ENCODE measurements at places on chromosomes 13 and 19.

GRCh38 chr19:19544257-19544953, 6.3 kb downstream of the CILP2 start:
- DNase-seq = no peak

DNA sequence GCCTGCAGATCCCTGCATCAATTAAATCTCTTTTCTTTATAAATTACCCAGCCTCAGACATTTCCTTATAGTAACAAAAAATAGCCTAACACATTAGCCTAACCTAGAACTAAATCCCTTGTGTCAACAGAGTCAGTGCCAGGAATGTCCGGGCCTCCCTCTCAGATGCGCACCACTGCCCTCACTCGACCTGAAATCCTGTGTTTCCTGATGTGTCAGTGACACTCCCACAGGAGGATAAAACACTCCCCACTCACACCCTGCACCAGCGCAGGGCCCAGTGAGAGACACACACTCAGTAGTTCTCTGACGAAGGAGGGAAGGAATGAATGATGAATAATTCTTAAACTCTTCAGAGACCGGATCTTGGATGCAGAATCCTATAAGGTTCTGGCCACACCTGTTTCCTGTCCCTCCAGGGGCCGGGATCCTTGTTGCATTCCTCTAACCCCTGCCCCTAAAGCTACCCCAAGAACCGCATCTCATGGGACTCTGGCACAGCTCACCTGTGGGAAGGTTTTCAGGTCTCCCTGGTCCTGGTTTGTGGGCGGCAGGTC, 3.1 kb downstream of the CEACAM3 start:
- DNase-seq = no peak

- no peak for DNase-seq
Measured at GRCh38 chr13:57992416-57992815, 360.9 kb downstream of the PCDH17 start.

DNA sequence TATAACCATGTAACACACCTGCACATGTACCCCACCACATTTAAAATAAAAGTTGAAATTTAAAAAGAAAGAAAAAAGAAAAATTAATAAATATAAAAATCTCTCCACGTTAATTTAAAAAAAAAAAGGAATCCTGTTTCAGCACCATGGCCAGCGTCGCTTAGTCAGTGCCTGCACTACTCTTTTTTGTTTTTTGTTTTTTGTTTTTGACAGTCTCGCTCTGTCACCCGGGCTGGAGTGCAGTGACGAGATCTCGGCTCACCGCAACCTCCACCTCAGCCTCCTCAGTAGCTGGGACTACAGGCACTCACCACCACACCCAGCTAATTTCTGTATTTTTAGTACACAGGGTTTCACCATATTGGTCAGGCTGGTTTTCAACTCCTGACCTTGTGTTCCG, 835.9 kb downstream of the UQCRFS1 start:
- no peak for DNase-seq

GRCh38 chr19:11692127-11692790, 46.5 kb downstream of the ZNF823 start:
- DNase-seq = no peak

DNA sequence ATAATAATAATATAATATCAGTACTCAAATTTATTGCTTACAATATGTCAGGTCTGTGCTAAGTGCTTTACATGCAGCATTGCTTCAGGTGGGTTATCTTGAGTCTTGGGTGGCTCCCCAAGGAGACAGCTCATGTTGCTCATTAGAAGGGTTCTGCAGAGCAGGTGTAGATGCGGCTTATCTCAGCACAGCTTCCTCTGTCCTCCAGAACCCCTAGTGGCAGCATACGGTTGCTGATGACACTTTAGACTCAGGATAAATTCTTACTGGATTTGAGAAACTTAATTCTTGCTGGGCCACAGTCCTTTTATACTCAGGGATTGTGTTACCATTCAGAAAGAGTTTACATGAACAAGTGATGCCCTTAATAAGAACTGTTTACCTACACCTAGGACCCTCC, 8.9 kb downstream of the COG3 start:
- no peak for DNase-seq

DNA sequence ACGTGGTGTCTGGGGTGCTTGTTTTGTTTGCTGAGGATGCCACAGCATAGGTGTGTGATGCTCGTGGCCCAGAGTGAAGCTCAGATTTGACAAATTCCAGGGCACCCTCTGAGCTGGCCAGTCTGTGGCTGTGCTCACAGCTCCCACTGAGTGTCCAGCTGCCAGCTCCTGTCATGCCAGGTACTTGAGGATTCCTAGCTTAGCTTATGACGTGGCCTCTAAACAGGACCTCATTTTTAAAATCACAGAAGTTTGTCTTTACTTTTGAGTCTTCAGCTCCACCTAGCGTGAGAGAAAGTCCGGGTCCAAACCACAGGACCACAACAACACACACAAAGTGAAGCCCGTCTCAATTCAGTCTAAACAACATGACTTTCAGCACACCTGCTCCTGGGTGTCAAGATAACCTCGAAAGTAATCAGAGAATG, 117.3 kb downstream of the RAB20 start:
- no peak for DNase-seq

GRCh38 chr19:3304871-3305423, 61.4 kb upstream of the NFIC start:
- DNase-seq = peak; percentile 62

DNA sequence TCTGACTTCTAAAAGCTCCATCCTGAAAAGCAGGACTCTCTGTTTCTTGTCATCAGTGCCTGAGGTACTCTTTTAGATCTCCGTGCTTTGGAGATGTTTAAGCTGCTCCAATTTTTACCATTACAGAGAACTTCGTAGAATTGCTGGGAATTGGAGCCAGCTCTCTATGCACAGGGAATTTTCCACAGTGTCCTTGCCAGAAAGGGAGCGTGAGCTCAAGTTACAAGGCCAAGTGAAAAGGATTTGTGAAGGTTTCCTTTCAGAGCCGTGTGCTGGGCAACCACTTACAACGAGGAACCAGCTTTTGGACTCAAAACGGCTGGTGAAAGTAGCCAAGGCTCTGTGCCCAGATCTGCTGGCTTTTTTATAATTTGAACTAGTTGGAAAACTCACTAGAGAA, 82.6 kb downstream of the NUFIP1 start:
- no peak for DNase-seq

- DNase-seq = no peak
Measured at GRCh38 chr13:26867451-26868091, 107.0 kb upstream of the GPR12 start.

GRCh38 chr19:3725121-3725520, 16.9 kb downstream of the TJP3 start:
- DNase-seq = no peak
